Thoracic aorta (tissue), 2 donors: ENCODE measurements at places on chromosomes 13 and 19. TPM values are rescaled to one million over a fixed set of nuclear protein-coding genes. Genes with fewer than 3 reads are reported as not detected.
A peak's percentile ranks its signal among the peaks of the same experiment; 100 is the strongest.

GRCh38 chr19:351976-352625 lies 7.5 kb upstream of the MIER2 start:
- no peaks in the 10 kb centered on the region for H3K36me3 ChIP-seq
- DNase-seq = no peak
- H3K27ac ChIP-seq = no peak overlapping the region
- H3K27me3 ChIP-seq = no peaks in the 10 kb centered on the region

DNA sequence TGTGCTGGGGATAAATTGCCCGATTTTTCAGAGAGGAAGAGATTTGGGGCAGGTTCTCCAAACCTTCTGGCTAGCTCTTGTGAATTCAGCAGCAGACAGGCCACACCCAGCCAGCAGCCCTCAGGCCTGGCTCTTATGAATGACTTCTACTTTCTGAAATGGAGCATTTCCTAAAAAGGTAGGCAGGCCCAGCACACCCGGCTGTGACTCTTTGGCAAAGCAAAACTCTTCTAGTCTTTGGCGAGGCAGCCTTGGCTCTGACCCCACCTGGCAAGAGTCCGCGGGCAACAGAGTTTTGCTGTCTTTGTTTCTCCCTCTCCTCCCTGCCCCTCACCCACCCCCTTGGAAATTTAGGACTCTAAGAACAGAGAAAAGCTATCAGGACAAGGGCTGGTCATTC lies 221.2 kb downstream of the ZNF536 start:
- H3K4me3 ChIP-seq = peak overlapping the region; percentile 53
- peak overlapping the region; percentile 88 for H3K27ac ChIP-seq
- H3K4me1 ChIP-seq = peaks cover 11% of the 10 kb centered on the region
- H3K36me3 ChIP-seq = peaks cover 2% of the 10 kb centered on the region

DNA sequence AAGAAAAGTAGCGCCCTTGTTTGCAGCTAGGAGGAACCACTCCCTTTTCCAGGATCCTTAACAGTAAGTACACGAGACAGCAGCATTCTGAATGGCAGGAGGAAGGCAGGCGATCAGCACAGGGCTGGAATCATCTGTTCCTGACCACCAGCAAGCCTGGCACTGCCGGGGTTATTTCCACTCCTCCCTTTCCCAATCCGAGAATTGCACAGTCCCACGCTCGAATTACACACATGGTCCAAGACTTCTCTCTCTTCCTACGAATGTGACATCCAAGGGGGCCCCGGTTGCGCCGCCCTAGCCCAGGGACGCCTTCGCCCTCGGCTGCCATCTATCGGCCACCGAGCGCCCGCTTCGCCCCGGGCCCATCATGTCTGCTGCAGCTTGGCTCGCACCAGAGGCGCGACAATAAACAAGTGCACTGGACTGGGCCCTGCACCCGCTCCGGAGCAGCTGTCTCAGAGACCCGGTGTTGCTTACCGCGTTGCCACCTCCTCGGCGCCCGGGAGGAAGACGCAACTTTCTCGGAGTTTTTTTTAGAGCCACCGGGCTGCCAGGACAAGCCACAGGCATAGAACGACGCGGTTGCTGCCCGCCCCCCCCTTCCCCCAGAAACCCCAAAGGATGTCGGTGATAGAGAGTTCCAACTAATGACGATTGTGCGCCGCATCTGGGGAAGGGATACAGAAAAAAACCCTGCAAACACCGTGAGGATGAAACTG lies at the start of gene SLITRK5:
SLITRK5 (plus strand) TSS at position 341 of the 722 bp plus-strand sequence. CDS start 4,018 bp downstream, outside the sequence.
- H3K4me1 ChIP-seq = peaks cover 15% of the 10 kb centered on the region
- no peak within 1 kb of the TSS for H3K27ac ChIP-seq
- no peaks in the 10 kb centered on the region for H3K36me3 ChIP-seq
- H3K4me3 ChIP-seq = peak within 1 kb of the TSS; percentile 67

- no peak overlapping the region for H3K27ac ChIP-seq
- no peaks in the 10 kb centered on the region for H3K36me3 ChIP-seq
- no peaks in the 10 kb centered on the region for H3K4me1 ChIP-seq
Observed at GRCh38 chr13:35496761-35497386, 20.4 kb upstream of the MAB21L1 start.

The ZNF443 gene
- total RNA-seq = 2.4 TPM

The PTGIR gene
- total RNA-seq = 207 TPM
